IPS-NIHi11 (cell line): ENCODE measurements at places on chromosomes 12 and 14.

- DNase-seq: no peak
Measured at GRCh38 chr14:91377700-91378652, 39.6 kb downstream of the CCDC88C start.

DNA sequence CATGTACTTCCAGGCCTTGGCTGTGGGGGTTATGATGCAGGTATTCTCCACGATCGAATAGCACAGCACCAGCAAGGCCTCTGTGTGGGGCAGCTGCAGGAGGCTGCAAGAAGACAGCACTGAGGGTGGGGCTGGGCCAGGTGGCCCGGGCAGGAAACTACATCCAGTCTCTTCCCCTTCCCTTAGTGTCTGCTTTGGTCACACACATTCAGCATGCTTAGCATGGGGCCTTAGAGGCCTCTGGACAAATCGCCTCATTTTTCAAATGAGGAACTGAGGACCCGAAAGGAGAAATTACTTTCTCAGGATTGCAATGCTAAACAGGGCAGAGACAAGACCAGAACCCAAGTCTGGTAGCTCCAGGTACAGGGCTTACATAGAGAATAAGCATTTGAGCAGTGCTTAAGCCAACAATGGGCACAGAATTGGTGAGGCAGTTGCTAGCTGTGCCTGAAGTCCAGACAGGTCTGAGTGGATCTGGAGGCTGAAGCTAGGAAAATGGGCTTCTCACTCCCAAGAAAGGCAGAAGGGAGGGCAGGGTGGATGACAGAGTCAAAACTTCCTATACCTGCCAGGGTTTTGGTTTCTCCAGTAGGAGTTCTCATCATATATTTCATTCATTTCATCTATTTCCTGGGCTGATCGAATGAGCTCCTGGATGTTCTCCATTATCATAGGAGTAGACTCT, 3.5 kb downstream of the ACRBP start:
- DNase-seq: no peak

GRCh38 chr12:49088150-49088931, 6.3 kb downstream of the DHH start:
- DNase-seq: peak; percentile 85

DNA sequence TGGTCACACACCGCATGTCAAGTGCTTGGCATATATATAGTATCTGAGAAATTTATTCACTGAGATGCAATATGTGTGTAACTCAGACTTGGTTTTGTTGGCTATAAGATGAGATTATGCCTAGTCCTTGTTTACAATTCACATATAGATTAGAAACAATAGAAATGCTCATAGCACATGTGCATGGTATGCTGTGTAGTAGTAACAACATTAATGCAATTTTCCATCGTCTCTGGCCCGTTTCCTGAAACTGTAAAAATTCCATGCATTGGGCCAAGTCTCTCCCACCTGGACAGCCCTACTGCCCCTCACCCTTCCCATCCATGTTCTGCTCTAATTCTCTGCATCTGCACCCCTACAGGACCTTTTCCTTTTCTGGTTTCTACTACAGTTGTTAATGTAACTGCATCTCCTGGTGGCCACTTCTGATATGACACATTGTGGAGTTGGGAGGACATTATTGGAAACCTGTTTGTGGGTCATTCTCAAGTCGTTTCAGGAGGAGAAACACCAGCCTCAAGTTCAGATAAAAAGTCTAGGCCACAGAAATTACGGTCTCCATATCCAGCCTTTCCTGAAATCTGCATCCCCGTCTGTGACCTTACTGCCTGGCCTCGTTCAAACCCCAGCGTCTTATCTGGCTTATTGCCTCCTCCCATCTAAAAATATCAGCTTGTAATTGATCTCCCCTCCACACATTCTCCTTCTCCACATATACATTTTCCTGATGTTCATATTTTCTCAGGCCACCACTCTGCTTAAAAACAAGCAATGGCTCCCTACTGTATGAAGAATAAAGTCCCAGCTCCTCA, 37.5 kb downstream of the EMP1 start:
- DNase-seq: peak; percentile 72

GRCh38 chr12:83827860-83828259, 1084.7 kb downstream of the SLC6A15 start:
- DNase-seq: peak; percentile 6

DNA sequence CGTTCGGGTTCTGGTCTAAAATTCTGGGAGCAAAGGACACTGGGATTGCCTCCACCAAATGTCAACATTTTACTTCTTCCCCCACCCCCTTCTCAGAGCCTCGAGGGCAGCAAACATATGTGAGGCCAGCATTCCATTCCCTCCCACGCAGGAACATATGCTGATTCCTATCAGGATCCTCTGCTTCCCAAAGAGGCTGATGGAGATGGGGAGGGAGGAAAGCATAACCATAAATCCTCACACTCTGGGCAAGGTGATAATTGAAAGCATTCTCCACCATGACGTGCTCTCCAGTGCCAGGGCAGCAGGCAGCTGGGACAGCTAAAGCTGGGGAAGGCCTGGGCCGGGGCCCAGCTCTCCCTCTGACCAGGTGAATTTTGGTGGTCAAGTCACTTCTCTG, 395.0 kb downstream of the ZFP36L1 start:
- no peak for DNase-seq

DNA sequence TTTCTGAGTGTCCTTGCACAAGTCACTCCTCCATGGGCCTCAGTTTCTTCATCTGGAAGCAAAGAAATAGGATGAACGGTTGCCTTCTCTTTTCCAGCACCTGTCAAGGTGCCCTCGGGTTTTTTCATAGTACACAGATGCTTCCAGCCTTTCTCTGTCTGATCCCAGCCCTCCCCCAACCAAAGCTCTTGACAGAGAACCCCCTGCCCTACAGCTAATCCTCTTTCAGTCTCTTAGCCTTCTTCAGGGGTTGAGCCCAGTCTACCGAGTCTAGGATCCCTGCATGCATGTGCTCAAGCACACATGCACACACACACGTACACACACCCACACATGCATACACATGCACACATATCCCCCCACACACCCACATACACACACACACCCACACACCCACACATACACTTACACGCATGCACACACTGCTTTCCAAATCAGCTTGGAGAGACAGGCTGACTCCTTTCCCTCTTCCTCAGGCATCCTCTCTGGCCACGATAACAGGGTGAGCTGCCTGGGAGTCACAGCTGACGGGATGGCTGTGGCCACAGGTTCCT, 4.7 kb downstream of the CDCA3 start:
- DNase-seq: no peak

- DNase-seq: peak; percentile 84
Measured at GRCh38 chr12:12916135-12916944, 25.0 kb downstream of the GPRC5A start.

DNA sequence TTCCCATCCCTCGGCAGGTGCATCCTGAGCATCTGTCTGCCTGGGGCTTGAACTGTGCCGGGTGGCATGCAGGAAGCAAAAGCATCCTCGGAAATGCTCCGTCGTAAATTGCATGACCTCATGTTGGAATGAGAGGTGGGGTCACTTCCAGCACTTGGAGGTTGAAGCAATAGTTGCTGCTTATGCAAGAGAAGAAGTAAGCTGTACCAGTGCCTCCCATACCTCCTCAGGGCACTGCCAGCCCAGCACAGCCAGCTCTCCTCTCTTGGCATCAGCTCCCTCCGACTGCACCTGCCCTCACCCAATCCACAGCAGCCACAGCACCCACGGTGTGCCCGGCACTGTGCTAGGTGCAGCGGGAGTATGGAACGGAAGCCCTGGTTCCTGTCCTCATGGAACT, 11.5 kb downstream of the TEAD4 start:
- DNase-seq: no peak

DNA sequence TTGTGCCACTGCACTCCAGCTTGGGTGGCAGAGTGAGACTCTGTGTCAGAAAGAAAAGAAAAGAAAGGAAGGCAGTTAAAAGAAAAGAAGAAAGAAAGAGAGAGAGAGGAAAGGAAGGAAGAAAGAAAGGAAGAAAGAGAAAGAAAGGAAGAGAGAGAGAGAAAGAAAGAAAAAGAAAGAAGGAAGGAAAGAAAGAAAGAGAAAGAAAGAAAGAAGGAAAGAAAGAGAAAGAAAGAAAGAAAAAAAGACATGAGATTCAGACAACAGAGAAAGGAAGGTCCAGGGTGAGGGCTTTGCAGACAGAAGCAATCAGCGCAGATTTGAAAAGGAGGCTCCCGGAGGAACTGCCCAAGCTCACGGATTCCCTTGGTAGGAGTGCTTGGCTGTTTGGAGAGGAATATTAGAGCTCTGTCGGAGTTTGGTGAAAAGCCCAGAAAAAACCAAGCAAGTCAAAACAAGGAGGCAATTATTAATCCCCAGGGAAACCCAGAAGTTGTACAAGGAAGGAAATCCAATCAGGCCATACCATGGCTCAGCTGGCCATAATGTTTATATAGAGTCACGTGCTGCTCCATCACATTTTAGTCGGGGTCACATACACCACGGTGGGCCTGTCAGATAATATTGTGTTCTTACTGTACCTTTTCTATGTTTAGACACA, 11.6 kb upstream of the CCDC85C start:
- DNase-seq: no peak

GRCh38 chr12:93587611-93588010, 15.1 kb downstream of the SOCS2 start:
- DNase-seq: no peak

DNA sequence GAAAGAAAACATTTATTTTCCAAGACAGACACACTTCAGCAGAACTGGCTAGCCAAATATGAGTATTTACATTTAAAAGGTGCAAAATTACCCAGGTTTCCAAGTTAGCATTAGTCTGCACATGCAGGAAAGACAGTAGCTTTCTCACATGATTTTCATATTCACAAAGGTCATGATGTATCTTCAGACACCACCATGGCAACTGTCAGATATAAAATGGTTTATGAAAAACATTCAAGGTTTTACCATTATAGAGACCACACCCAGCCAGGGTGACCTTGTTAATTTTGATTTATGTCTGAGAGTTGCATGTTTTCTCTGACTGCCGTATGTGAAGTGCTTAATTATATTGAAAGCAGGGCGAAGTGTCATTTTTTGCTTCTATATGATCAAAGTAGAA, 91.2 kb downstream of the GXYLT1 start:
- DNase-seq: no peak

GRCh38 chr12:56528846-56529245, 7.2 kb downstream of the RBMS2 start:
- no peak for DNase-seq

- no peak for DNase-seq
Measured at GRCh38 chr12:9973949-9974348, 2.7 kb downstream of the CLEC12A start.

DNA sequence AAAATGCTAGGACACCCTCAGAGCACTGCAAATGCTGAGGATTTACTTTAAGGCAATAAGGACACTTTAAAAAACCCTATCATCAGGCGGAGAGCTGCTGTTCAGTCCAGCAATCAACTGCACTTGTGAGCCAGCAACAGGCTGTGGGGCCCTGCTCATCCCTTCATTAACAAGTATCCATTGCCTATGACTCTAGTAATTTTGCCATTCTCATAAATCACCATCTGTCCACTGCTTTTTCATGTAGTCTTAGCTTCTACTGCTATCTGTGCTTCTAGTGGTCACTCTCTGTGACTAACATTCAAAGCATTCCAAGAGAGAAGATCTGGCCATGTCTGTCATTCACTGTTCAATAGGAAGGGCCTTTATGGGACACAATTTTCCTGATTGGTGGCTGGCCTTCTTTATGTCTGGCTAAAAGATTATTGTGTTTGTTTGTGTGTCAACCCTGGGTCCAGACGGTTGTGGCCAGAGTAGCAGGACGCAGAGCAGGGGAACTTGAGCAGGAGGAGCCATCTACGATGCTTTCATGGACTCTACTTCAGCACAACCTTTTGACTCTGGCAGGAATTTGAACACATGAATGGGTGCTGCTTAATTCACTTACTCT, 3.6 kb upstream of the KRAS start:
- DNase-seq: no peak

DNA sequence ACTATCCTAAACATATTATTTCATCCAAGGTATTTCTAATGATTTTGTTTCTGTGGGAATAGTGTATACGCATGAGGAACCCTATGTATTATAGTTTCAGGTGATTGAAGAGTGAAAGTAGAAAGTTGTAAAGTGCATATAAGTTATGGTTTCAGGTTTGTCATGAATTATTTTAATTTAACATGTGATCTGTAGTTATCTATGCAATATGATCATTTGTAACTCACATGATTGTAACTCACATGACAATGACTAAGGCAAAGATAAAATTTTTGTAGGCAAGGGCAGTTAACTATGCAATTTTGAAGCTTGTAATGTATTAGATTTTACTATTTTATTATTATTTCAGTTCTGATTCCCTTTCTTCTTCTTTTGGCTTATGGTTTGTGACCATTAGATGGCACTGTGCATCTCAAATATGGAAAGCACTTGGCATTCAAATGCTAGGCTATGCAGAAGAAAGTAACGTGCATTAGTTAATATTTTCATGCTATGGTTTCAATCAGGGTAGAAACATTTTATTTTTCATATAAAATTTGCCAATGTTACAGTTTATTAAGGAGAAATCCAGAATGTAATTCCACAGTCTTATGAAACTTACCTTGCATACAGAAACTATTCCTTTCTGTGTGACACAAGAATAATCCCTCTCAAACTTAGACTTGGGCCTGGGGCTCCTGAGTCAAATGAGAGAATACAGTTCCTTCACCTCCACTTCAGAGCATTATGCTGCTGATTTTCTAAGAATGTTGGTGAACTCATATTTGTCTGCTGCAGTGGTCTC, 15.8 kb upstream of the TMEM30B start:
- DNase-seq: no peak

GRCh38 chr12:96501133-96501761, 11.9 kb downstream of the CFAP54 start:
- DNase-seq: peak; percentile 58

GRCh38 chr14:58918066-58918738, 270.3 kb upstream of the DAAM1 start:
- no peak for DNase-seq

DNA sequence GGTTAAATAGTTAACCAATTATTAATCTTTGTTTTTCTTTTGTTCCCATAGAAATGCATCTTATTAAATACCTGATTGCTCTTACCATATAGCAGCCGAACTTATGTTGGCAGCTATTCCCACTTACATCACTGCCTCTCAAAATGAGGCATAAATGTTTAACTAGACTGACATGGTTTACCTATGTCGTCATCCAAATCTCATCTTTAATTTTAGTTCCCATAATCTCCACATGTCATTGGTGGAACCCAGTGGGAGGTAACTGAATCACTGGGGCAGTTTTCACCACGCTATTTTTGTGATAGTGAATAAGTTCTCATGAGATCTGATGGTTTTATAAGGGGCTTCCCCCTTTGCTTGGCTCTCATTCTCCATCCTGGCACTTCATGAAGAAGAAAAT, 499.2 kb upstream of the ATP2B1 start:
- no peak for DNase-seq

DNA sequence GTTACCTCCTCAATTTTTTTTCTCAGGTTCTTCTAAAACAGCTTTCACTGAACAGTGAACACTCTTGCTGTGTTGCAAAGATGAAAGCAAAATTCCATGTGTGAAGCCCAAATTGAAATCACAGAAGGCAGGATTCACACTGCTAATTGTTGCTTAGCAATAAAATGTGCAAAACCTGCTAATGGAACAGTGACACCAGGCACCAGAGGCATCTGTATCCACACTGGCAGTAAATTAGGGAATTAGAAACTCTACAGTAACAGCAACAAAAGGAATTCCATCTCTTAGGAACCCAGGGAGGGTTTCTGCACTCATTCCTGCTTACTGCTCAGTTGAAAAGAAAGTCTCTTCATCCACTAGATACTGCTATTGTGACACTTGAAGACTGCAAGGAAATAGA, 202.3 kb downstream of the GXYLT1 start:
- DNase-seq: no peak

GRCh38 chr12:41058266-41058665, 129.9 kb upstream of the PDZRN4 start:
- no peak for DNase-seq
